NCI-H524 treated with DMSO at 0.1 percent for 48 hours (cell line): ENCODE measurements at places on chromosomes 5 and 9.

DNA sequence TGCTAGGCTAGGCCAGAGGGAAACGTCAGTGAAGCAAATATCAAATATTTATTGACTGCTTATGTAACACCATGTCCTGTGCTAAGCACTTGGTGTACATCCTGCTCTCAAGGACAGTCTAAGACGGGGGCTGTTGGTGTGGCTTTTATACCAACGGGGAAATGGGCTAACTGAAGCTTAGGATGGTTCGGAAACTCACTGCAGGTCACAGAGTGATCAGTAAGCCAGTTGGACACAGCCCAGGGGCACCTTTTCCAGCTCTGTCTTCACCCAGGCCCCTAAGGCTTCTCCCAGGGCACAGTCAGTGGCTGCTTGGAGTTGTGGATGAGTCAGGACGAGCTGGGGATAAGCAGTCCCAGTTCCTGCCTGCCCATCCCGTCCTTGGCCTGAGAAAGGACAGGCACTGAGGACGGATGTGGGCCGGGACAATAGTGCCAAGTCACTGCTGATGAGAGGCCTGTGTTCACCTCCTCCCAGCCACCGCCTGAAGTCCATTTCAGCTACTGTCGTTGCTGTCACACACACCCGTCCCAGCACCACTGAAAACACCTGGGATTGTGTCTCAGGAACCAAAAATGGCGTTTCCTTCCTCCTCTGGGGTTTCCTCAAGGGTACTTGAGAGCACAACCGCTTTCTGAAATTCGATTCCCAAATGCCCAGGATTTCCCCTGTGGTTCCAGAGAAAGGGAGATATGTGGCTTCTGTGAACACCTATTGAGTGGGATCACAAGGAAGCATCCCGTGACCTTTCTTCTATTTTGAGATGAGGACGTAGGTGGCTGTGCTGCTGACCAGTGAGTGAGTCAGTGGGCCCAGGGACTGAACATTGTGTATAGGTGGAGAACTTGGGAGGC, 17.5 kb upstream of the SPRY4 start:
- no peak for DNase-seq

DNA sequence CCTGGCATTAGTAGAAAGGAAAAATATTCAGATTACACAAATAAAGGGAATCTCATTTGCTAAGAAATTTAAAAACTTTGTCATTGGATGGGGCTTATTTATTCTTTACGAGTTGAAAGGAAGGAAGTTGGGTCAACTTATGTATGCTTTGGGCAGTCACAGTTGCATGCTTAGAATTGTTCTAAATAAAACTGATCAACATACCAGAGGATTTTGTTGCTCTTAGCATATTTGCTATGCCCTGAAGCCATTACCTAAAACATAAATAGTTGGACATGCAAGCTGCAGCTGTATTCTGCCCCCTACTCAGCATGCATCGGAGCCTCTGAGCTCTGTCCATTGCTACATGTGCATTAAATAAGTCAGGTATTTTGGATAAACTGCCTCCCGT, 172.7 kb upstream of the MEF2C start:
- DNase-seq: no peak

- no peak for DNase-seq
Measured at GRCh38 chr9:95778957-95779356, 96.5 kb upstream of the ERCC6L2 start.

- no peak for DNase-seq
Measured at GRCh38 chr9:129342591-129343423, 164.7 kb upstream of the IER5L start.

GRCh38 chr5:73338256-73339050, 110.1 kb downstream of the FOXD1 start:
- no peak for DNase-seq

- DNase-seq: no peak
Measured at GRCh38 chr5:58406394-58406793, 53.5 kb downstream of the PLK2 start.

DNA sequence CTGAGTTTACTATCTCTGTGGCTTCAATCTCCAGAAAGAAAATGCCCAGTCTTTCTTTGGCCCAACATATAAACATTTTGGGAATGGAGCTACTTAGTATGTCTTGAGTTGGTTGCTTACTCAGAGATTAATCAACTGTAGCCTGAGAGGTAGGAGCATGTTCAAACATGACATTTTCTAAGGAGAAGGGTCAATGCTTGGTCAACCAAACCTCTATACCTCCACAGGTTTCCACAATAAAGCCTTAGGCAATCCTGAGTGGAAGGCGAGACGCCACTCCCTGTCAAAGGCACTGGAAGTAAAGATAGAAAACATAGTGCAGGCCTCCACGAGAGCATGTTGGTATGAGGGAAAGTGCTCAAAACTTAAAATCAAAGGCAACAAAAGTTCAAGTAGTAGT, 411.4 kb downstream of the KCTD16 start:
- no peak for DNase-seq

GRCh38 chr5:54672871-54673270, 155.3 kb downstream of the SNX18 start:
- DNase-seq: no peak

- no peak for DNase-seq
Measured at GRCh38 chr5:180070756-180071530, 616 bp downstream of the RNF130 start.

- no peak for DNase-seq
Measured at GRCh38 chr9:7910426-7911020, 110.9 kb upstream of the DMAC1 start.

DNA sequence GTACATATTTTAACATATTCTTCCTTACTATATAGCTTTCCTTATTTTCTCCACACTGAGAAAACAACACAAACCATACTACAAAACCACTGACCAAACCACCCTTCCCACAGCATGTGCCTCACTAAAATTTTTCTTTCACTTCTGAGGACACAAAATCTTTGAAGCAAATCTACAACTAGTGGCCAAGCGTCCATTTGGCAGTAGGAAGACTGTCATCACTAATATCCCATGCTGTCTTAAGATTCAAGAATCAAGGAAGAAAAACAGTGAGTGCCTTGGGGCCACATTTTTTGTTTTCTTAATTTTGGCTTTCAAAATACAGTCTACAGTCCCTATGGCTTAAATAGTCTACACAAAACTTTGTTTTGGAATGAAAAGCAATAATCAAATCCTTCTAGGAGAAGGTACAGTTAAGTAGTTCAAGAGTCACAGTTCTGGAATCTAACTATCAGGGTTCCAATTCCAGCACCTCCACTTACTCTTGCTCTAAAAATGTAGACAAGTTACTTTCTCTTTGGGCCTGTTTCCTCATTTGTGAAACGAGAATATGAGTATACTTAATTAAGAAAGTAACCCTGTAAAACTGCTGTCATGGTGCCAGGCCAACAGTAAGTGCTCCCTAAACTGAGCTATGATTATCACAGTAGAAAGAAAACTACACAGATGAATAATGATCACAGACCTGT, 227.9 kb downstream of the BNC2 start:
- DNase-seq: no peak

DNA sequence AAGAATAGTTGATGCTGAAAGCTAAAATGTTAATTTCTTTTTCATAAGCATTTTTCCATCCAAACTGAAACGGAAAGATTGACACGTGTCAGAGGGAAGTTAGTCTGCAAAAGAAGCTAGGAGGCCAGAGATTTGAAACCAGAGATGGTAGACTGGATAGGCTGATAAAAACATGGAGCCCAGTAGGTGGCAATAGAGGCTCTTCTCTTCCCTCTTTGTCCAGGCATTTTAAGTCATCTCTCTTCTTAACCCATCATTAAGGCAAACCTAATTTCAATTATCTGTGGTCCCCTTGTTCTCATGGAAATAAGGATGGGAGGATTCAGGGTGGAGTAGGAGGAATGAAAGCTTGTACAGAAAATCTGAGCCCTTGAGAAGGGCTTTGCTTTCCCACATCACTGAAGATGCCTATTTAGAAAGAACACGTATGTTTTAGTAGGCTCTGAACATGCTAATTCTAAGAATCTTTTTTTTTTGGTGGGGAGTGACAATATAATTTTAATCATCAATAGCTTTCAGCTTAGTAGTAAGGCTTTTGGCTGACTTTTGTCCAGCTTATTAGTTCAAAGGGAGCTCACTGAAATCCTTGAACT, 66.6 kb downstream of the ZNF474 start:
- no peak for DNase-seq

DNA sequence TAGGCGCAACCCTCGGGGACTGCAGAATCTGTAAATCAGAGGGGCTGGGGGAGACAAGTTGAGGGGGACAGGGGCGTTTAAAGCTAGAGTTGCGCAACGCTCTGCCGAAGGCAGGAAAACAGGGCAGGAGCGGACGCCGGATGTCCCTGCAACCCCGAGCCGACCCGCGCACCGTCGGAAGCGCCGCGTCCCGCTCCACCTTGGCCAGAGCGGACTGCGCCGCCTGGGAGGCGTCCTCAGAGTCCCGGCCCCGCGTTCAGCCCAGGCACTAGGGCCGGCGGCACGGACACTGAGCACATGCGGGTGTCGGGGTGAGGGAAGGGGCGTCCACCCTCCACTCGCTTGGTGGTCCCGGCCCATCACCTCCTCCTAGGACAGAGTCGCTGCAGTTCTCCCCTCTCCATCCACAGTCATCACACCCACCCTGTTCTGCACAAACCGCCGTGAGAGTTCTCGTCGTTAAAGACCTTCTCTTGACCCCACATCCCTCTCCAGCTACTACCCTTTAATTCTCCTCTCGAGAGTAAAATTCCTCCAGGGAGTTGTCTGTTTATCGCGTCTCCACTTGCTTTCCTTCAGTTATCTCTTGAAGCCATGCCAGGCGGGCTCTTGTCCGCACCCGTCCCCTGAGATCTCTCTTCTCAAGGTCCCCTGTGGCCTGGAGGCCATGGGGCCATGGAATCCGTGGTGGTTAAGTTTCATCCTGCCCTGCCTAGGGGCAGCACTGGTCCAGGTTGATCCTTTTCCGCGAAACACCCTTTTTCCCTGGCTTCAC, 796 bp upstream of the PDLIM7 start:
- no peak for DNase-seq

DNA sequence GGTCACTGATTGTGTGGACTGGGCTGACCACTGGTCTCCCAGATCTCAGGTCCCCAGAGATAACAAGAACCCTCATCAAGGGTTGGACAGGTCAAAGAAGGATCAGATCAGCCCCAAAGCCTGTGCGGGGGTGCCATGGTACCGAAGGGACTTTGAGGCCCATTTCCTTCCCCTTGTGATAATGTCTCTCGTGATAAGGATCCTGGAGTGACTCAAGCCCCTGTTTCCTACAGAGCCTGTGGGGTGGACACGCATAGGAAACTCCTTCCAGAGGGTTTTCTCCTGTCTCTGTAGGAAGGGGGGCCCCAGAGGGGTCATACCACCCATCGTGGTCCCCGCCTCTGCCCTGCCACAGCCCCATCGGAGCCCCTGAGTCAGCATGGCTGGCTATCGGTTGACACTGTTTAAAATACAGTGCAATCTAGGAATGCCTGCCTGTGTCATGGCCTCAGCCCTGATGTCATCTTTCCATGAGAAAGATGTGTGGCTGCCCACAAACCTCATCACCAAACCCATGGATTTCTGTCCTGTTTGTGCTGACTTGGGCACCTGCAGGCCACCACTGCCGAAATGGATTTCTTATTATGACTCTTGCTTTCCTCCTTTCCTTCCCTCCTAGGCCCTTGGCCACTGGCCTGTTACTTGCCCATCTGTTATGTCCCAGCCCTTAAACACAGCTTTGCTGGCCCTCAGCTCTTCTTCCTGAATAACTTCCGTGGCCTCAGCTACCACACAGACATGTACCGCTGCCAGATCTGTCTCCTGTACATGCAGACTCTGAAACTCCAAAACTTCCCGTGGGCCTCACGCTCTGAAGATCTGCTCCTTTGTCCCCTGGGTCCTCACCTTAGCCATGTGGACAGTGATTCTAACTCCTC, 2.9 kb upstream of the CSF2 start:
- no peak for DNase-seq

- no peak for DNase-seq
Measured at GRCh38 chr9:107789001-107789700, 299.6 kb upstream of the KLF4 start.

DNA sequence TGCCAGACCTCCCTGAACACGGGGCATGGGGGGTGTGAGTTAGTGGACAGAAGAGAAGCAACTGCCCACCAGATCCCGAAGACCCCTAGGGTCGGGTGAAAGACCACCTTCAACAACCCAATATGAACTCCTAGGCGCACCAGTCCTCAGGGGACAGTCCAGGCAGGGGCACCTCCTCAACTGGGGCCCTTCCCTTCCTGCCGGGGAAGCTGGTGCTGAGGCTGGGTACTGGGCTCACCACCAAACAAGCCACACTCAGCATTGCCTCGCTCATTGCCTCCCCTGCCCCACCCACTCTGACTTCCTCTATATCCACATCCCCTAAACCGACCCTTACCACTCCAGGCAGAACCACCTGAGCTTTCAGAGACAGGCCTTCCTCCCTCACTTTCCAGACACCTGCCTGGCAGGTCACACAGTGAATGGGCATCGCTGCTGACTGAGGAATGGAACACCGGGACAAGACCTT, 42.5 kb downstream of the SEMA4D start:
- no peak for DNase-seq

- DNase-seq: no peak
Measured at GRCh38 chr5:111855356-111855755, 98.4 kb upstream of the NREP start.

- DNase-seq: no peak
Measured at GRCh38 chr5:133121611-133122150, 69.9 kb downstream of the HSPA4 start.

GRCh38 chr5:92177926-92178487, 794.9 kb upstream of the ARRDC3 start:
- DNase-seq: no peak

DNA sequence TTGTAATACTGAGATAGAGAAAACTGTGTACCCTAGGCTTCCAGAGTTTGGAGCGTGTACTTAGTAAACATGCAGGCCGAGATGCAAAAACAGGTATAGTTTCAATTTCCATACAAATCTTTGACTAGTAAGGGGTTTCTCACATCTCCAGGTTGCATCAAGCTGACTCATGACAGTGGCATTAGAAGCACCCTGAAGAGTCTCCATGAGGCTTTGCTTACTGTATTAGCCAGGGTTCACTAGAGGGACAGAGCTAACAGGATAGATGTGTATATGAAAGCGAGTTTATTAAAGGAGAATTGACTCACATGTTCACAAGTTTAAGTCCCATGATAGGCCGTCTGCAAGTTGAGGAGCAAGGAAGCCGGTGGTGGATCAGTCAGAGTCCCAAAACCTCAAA, 275.3 kb upstream of the CDH6 start:
- DNase-seq: no peak

- DNase-seq: no peak
Measured at GRCh38 chr5:150147670-150148069, 8.0 kb downstream of the PDGFRB start.

GRCh38 chr5:36305571-36306326, 4.0 kb upstream of the RANBP3L start:
- peak; percentile 43 for DNase-seq

GRCh38 chr9:13175732-13176131, 103.8 kb downstream of the MPDZ start:
- no peak for DNase-seq

GRCh38 chr9:71549023-71549422, 219.3 kb downstream of the CEMIP2 start:
- no peak for DNase-seq
